Stimulated activated naive CD4-positive, alpha-beta T cell treated with Interleukin-2 at 50 U/mL for 16 hours (primary cell): ENCODE measurements at places on chromosomes 5 and 9.

GRCh38 chr5:16557477-16557876, 59.3 kb downstream of the RETREG1 start:
- DNase-seq, result no peak

DNA sequence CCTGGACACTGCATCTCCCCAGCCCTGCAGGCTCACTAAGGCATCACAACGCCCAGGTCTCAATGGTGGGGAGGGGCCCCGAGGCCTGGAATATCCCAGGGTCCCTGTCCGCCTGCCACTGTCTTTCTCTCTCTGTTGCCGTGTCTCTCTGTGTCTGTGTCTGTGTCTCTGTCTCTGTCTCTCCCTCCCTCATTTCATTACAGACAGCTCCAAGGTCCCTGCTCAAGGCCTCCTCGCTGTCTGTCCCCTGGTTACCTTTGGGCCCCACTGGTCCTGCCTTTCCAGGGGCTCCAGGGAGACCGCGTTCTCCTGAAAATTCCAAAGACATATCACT, 3.2 kb downstream of the FCN1 start:
- no peak for DNase-seq

DNA sequence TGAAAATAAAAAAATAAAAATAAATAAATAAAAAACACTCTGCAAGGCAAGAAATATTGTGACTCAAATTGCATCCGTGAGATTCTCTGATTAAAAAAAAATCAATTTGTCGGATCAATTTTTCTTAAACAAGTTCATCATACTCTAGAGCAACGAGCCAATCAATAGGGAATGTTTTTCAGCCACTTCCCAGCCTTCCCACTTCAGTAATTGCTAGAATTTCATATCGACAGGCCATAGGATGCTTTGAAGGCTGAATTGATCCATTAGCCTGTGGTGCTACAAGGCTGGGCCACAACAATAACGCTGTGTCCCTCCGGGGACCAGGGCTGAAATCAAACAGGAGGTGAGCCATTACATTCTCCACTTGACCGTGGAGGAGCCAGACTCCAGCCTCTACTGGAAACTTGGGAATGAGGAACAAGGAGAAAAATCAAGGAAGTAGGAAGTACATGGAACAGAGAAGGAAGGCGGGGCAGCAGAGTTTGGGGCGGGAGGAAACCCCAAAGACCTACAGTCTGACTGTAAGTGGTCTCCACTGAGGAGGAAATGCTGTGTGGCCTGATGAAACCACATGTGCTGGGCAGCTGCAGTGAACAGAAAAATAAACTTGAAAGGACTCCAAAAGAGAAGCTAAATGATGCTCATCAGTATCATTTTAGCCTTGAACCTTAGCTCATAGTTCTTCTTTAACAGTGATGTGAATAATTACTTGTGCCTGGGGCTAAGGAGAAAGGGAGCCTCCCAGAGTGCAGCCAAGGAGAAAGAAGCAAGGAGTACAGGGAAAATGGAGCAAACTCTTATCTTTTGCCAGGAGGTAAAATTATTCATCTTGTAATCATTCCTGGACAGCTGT, 308.6 kb downstream of the TLE1 start:
- no peak for DNase-seq

GRCh38 chr5:165574100-165574499, 2068.7 kb downstream of the MAT2B start:
- DNase-seq, result no peak

DNA sequence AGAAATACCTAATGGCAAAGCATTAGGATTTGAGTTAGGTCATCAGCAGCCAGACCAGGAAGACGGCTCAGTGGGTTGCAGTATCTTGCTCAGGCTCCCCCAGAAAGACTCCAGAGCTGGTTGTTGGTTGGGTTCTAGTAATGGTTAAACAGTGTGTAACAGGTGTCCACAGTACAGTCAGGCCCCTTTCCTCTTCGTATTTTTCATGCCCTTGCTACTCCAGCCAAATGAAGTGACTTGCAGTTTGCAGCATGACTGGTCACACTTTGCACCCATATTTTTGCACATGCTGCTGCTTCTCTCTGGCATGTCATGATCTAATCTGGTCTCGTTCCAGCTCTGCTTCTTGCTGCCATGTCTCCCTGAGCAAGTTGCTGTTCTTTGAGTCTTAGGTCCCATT, 60.6 kb upstream of the TRPC7 start:
- no peak for DNase-seq

GRCh38 chr9:118962426-118962825, 406.8 kb downstream of the BRINP1 start:
- DNase-seq, result no peak

- DNase-seq, result no peak
These were observed 9.6 kb downstream of the FBXO38 start for GRCh38 chr5:148393390-148393741.

DNA sequence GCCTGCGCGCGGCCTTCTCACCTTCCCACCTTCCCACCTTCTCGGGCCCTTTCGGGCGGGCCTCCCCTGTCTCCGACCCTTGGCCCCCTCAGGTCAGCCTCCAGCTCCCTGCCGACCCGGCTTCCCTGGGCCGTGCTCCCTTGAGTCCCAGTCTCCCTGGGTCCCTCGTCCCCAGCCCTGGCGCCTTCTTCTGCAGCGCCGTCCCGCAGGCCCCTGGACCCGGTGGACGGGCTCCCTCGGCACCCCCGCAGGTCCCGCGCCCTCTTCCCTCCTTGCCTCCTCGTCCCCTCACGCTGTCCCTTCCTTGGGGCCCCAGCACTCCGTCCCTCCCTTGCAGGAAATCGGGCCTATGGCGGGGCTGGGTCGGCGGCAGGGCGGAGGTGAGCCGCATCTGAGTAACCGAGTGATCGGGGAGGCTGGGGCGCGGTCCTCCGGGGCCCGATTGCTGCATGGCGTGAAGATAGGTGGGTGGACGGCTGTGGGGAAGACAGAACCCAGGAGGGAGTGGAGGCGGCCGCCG, 7.6 kb downstream of the ARPC5L start:
- peak; percentile 65 for DNase-seq

DNA sequence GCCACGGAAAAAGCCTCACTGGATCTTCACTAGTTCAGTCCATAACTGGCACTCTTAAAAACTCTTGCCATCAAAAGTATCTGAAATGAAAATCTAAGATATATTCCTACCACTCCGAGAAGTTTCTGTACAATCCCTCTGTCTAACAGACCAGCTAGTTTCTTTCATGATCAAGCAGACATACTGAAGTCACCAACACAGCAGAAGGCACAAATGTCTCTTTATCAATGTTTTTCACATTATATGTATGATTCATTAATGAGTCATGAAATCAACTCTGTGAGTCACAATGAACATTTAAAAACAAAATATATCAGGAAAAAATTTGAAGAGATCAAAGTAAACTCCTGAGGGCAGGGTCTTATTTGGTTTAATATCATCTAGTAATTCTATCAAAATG, 50.8 kb downstream of the F2R start:
- no peak for DNase-seq

GRCh38 chr5:81233080-81233634, at the start of gene CKMT2:
TSS of gene CKMT2 (plus strand) at chr5:81233322. CDS start at chr5:81251133, 17,811 bp downstream.
- DNase-seq, result no peak

GRCh38 chr5:141811287-141812155, 66.7 kb downstream of the PCDH1 start:
- DNase-seq, result no peak

DNA sequence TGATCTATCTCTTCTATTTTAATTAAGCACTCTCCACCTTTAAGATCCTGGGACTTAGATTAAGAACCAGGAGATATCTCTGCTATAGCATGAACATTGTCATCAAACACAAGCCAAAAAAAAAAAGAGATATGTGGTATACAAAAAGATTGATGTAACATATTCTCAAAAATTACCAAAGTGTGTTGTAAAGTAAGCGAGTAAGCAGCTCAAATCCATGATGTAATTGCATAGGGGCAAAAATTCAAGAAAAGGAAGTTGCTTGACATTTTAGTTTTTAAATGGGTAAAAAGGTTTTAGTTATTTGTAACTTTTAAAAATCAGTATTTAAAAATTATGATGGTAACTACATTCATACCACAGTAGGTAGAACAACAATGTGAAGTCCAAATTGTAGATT, 40.7 kb downstream of the CNTRL start:
- no peak for DNase-seq

DNA sequence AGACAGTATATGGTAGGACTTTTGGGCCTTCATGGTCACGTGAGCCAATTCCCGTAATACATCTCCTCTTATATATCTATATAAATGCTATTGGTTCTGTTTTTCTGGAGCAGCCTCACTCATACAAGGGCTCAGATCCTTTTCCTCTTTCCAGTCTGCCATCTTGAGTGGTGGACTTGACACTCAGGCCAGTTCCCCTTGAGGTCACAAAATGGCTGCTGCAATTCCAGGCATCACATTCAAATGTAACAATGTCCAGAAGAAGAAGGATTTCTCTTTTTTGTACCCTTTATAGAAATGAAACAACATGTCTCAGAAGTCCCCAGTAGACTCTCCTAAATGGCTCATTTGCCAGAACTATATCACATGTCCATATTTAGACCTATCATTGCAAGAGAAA, 4.5 kb downstream of the GPR150 start:
- no peak for DNase-seq

GRCh38 chr9:122197426-122197825, 31.3 kb downstream of the LHX6 start:
- DNase-seq, result no peak

- DNase-seq, result no peak
These were observed 147.5 kb downstream of the CSNK1G3 start for GRCh38 chr5:123659495-123659894.

GRCh38 chr9:135809166-135809565, 98.2 kb downstream of the CAMSAP1 start:
- no peak for DNase-seq

- DNase-seq, result no peak
These were observed 235.6 kb downstream of the RAB3C start for GRCh38 chr5:58818465-58818864.

GRCh38 chr9:137050570-137050969, 3.3 kb downstream of the ENTPD2 start:
- no peak for DNase-seq

- no peak for DNase-seq
These were observed 89.2 kb downstream of the ANKRD33B start for GRCh38 chr5:10653043-10653442.

DNA sequence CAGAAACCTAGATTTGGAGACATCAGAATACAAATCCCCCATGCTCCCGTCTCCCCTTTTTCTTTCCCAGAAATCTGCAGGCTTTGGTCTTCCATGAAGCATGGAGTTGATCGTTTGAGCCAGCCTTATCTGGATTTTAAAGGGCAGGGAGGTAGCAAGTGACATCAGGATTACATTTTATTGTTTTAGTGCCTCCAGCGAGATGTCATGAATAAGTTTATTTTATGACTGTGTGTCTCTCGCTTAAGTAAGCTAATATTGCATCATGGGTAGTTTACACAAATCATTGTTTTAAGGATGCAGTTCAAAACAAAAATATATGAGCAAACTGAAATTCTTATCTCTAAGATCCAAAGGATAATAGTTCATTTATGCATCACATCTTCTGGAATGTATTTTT, 50.7 kb upstream of the TNFSF8 start:
- DNase-seq, result no peak

DNA sequence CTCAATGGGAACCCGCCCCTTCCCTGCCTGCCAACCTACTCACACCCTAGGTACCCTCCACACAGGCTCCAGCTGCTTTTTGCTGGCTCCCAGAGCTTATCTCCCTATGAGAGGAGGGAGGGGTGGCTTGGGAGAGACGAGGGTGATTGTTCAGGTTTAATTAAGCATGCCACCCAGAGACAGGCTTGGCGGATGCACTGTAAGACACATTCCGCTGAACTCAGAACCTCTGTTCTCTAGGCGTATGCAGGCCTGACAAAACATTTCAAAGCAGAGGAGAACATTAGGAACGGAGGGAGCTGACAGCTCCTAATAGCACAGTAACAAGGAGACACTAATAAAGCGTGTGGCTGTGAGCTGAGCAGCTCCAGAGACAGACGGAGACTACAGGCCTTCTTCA, 80.1 kb downstream of the TRIM32 start:
- DNase-seq, result no peak

DNA sequence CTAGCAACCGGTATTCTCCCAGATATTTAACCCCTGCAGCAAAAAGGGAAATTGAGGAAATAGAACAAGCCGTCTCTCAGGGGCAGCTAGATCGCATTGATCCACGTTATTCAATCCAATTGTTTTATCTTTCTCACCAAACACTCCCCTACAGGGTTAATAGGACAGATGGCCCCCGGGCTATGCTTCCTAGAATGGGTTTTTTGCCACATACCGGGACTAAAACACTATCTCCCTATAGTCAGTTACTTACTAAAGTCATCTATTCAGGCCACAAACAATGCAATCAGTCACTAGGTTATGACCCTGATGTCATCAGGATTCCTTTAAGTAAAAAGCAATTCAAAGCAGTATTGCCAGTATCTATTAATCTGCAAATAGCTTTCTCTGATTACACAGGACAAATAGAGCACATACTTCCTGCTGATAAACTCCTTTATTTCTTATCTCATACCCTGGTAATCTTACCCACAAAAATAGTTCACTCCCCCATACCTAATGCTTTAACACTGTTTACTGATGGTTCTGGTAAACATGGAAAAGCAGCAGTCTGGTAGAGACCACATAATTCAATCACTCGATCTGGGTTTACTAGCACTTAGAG, 159.0 kb downstream of the CPLANE1 start:
- no peak for DNase-seq

- no peak for DNase-seq
These were observed 6.5 kb downstream of the RORB start for GRCh38 chr9:74503666-74504065.

- no peak for DNase-seq
These were observed 15.1 kb downstream of the RASGEF1C start for GRCh38 chr5:180193749-180194375.
